ENCODE measurements at places on chromosomes 4 and X. TPM values are rescaled to one million over a fixed set of nuclear protein-coding genes. Genes with fewer than 3 reads are reported as not detected.
A peak's percentile ranks its signal among the peaks of the same experiment; 100 is the strongest.

TEX13C gene
- total RNA-seq, result not detected

DNA sequence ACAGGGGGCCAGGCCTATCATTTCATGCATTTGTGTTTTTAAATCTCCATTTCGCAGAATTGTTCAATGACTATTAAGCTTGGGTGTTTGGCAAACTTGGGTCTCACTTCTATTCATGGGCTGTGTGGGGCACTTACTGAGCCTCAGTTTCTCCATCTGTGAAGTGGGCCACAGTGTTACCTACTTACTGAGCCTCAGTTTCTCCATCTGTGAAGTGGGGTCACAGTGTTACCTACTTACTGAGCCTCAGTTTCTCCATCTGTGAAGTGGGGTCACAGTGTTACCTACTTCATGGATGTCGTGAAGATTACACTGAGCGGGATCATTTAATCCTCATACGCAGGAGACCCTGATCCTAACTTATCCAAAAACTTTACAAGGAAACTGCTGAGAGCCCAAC is 115.1 kb upstream of the STX18 start:
- no peak for DNase-seq

DNA sequence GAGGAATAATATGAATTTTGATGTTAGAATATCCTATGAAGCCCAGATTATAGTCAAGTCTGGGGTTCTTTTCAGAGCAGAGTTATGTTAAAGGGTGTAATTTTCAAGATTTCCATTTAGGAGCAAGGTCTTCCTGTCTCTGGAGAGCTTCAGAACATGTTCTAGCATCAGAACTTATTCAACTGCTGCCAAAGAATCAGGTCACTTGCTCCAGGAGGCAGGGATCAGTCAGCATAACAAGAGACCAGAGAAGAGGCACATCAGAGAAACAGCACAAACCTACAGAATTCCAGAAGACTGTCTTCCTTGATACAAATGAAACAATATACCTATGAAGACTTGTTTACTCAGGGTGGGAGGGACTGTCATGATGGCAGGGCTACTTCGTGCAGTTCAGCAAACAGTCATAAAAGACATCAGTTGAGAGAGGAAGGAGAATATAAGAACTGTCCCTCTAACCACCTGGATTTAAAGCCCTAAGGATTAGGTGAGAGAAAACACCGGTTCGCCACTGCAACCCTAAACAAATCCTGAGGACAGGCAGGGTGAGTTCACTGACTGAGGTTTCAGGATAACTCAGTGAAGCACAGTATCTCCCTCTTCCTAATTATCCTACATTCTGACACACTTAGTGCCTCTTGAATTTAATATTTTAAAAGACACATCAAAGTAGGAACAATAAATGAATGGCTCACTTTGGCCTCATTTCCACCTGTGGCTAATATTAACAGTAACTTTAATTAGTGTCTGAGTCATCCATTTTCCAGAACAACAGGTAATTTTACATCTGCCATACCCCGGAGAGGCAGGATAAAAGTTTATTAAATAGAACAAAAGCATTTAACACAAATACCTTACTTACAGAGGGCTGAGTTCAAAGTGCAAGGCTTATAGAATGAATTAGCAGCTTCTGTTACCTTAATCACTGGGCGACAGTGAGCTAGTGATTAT is 93.0 kb downstream of the HDAC8 start:
- no peak for DNase-seq

MND1 gene
- 29.8 TPM for total RNA-seq

MAGEA2B gene
- total RNA-seq, result not detected

GRCh38 chr4:152109531-152110509 is 349.0 kb upstream of the GATB start:
- no peak for DNase-seq

DNA sequence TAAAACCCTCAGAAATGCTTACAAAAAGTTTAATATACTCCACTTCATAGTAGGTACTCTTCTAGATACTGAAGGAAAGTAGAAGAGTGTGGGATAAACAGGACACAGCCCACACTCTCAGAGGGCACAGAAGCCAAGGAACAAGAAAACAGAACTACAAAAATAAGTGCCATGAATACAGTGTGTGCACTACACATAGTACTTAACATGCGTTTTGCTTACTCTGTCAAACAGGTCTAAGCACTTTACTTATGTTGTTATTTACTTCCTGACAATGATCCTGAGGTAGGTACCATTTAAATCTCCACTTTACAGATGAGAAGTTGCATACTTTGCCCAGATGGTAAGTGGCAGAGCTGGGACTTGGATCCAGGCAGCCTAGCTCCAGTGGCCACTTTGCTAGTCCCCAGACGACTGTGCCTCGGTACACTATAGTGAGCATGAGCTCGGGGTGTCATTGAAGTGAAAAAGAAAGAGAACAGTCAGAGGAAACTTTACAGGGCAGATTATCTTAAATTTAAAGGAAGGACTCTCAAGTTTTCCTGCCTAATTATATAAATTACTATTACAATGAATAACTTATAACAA is 120.3 kb downstream of the BANK1 start:
- DNase-seq, result no peak

- DNase-seq, result no peak
Observed at GRCh38 chr4:129335818-129336217, 239.9 kb downstream of the C4orf33 start.

DNA sequence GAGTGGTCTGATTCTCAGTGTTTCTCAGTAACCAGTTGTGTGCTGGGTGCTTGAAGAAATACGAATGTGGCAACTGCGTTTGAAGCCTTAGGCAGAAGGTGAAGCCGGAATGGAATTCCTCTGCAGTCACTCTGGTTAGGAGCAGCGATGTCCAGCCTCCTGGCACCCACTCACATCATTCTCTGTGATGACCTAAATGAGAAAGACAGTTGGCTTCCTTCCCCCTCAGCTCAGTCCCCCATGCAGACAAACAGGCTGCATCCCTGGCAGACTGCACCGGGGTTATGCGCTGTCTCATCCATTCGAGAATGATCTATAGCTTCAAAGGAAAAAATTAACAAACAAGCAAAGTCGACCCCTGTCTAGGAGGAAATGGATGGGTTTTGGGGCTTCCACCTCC is 170.1 kb upstream of the SCML1 start:
- no peak for DNase-seq

CITED1 gene
- 0.38 TPM for total RNA-seq

- peak; percentile 25 for DNase-seq
Observed at GRCh38 chr4:74230902-74231499, 73.1 kb downstream of the MTHFD2L start.

GRCh38 chr4:173464481-173464880 is 65.5 kb downstream of the HAND2 start:
- DNase-seq, result no peak

GPR34 gene
- 0.51 TPM for total RNA-seq

DNA sequence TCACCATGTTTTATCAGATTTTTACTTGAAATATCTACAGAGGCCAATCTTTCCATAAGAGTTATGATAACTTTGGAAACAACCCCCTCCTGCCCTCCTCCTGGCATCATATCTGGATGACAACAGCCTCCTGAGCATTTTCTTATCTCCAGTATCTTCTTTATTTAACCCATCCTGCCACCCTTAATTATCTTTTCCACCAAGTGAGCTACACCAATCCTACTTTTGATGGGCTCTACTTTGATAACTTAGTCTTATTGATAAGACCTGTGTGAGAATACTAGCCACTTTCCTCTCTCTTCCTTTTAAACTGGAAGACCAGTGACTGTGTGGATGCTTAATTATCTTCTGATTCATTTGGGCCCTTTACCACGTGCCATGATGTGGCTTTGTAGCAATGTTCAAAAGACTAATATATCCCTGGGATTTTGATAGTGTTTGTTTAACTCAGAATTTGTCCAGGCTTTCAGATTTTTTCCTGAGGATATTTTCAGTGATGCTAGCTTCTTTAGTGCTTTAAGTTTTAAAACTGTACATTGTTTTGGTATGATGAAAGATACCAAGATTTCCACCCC is 330.1 kb upstream of the GIMD1 start:
- DNase-seq, result no peak

CT45A5 gene
- total RNA-seq, result not detected

DNA sequence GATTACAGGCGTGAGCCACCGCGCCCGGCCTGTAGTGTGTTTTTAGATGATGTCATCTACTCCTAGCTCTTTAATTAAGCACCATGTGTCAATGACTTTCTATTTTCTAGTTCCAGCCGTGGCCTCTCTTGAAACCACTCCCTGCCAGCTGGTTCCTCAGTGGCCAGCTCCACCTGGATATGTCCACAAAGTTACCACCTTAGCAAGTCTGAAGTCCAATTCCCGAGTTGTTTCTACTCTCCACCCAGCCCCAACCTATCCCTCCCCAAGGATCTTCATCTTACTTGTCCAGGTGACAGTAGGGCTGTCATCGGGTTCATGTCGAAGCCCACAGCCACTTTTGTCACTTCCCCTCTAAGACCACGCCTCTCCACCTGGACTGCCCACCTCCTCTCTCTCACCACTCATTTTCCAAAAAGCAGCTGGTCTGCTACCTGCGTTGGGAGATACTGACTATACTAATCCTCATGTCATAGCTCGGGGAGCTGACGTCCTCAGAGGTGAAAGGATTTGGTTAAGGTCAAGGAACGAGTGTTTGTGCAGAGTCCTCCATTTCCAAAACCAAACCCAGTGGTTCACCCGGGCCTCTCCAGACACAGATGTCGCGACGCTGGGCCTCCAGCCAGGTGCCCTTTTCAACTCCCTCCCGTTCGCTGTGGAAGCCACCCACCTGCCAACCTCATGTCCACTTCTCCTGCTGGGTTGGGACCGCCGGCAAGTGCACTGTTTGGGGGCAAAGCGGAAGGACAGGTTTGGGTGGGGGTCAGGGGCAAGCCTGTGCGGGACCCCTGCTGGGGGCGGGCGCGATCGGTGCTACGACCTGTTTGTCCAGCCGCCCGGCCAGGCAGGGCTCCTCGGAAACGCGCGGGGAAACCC is 704 bp downstream of the FAM3A start:
- peak; percentile 23 for DNase-seq

DNA sequence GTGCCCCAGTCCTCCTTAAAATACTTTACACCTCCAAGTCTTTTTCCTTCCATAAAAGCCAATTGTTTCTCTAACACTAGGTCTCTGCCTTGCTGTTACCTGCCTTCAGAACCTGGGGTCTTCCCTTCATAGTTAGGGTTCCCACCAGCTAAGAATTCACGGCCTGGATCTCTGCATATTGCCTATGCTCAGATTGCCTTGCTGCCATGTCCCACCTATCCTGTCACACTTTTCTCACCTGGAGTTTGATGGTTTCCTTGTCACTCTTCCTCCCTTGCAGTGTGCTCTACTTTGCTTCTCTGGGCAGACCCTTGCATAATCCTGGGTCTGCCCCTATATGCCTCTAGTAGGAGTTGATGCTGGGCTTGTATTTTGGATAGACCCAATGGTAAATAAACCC is 36.6 kb upstream of the TMPRSS11E start:
- DNase-seq, result no peak

GAB1 gene
- total RNA-seq, result 1.6 TPM

DNA sequence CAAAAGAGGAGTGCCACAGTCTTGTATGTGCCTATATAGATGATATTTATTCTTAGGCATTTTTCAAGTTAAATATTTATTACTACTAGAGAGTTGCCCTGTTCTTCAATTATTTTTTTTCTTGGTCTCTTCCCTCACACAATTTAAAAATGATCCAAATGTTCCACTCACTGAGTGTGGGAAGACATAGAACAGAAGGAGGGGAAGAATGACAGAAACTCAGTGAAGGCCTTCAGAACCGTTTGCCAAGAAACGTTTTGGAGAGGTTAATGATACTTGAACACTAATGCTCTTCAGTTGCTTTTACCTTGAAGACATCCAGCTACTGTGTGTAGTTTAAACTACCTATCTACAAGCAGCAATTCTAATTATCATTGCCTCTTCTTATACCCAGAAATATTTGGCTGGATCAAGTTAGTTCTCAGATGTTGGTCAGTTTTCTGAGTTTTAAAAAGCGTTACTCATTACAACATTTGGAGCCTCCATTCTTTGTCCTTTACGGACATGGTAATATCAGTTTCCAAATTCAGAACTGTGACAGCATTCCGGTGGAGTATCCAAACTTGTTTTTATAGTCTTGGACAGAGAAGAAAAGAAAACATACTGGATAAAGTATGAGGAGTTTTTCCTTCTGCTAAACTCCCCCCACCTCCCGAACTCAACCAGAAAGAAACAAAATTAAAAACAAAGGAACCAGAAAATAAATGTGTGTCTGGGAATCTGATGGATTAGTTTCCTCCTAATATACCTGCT is 389.7 kb downstream of the SPRY1 start:
- no peak for DNase-seq

DNA sequence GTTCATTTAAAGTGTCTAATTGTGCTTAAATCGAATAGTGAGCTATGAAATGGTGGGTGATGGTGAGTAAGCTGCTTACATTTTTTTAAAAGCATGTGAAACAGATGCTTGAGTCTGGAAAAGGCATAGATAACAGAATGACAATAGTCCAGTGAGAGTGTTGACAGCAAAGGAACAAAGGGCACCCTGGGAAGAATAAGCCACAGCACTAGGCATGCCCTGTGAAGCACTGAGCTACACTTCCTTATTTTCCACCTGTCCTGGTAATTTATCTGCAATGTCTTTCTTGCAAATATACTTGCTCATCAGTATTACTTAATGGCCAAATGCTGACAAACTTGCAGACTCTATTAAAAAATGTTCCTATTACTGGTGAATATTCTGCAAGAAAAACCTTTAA is 168.7 kb downstream of the PRDM5 start:
- no peak for DNase-seq

DNA sequence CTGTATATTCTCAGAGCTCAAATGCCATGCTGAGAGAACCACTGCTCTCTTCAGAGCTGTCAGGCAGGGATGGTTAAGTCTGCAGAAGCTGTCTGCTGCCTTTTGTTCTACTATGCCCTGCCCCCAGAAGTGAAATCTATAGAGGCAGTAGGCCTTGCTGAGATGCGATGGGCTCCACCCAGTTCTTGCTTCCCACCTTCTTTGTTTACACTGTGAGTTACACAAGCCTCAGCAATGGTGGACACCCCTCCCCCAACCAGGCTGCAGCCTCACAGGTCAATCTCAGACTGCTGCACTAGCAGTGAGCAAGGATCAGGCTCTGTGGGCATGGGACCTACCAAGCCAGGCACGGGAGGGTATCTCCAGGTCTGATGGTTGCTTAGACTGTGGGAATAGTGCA is 271.6 kb downstream of the CENPC start:
- DNase-seq, result no peak

- no peak for DNase-seq
Observed at GRCh38 chr4:73070074-73070390, 516 bp upstream of the COX18 start.

- no peak for DNase-seq
Observed at GRCh38 chrX:34909151-34909550, 33.4 kb upstream of the FAM47B start.

HMX1 gene
- not detected for total RNA-seq

RTL5 gene
- 0.74 TPM for total RNA-seq

- DNase-seq, result no peak
Observed at GRCh38 chr4:53779025-53779424, 187.7 kb upstream of the LNX1 start.

DNA sequence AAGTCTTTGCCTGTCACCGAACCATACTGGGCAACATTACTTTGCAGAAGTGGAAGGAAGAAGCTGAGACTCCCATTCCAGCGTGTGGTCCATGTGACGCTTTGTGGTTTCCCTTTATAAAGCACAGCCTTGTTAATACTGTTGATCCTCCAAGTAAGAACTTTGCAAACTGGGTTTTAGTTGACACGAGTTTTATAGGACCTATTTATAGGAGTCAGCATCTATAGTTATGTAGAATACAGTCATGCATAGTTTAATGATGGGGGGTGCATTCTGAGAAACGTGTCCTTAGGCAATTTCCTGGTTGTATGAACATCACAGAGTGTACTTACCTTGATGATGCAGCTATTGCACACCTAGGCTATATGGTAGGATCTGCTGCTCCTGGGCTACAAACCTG is 1879.4 kb upstream of the TENM3 start:
- no peak for DNase-seq

- no peak for DNase-seq
Observed at GRCh38 chrX:130321550-130321949, 18.2 kb upstream of the SLC25A14 start.

Measured in activated T-cell treated with anti-CD3 and anti-CD28 coated beads, Interleukin-2, amount 50 U/mL, for 72 hours (primary cell).